ENCODE measurements at places on chromosomes 7 and 10. TPM values are rescaled to one million over a fixed set of nuclear protein-coding genes. Genes with fewer than 3 reads are reported as not detected.

CCDC172 gene
- total RNA-seq: not detected

PLAC9 gene
- total RNA-seq: not detected

ADARB2 gene
- 0.05 TPM for total RNA-seq

GNAT3 gene
- not detected for total RNA-seq

HTR5A gene
- not detected for total RNA-seq

PDCD4 gene
- total RNA-seq: 60.4 TPM

SEMA3E gene
- total RNA-seq: not detected

OR6V1 gene
- not detected for total RNA-seq

PLPP4 gene
- total RNA-seq: not detected

PLEKHS1 gene
- total RNA-seq: not detected

SKIDA1 gene
- 0.11 TPM for total RNA-seq

LRMDA gene
- not detected for total RNA-seq

VIPR2 gene
- total RNA-seq: 4.2 TPM

RSU1 gene
- total RNA-seq: 54.0 TPM

EVX1 gene
- total RNA-seq: not detected

ZFYVE27 gene
- 35.0 TPM for total RNA-seq

CPA2 gene
- total RNA-seq: 0.14 TPM

TSPAN12 gene
- total RNA-seq: not detected

UTF1 gene
- 0.28 TPM for total RNA-seq

KLF14 gene
- not detected for total RNA-seq

AKR1B1 gene
- total RNA-seq: 107 TPM

TMEM225B gene
- 1.3 TPM for total RNA-seq

PON1 gene
- total RNA-seq: not detected

ASIC3 gene
- total RNA-seq: 4.0 TPM

CCDC6 gene
- 61.5 TPM for total RNA-seq

FAS gene
- total RNA-seq: 20.7 TPM

SERPINE1 gene
- 0.23 TPM for total RNA-seq

SHTN1 gene
- total RNA-seq: not detected

MINDY4 gene
- total RNA-seq: 1.3 TPM

ST8SIA6 gene
- not detected for total RNA-seq

RPEL1 gene
- not detected for total RNA-seq

Measured in activated T-helper 2 cell treated with anti-CD3 and anti-CD28 coated beads, Interferon-gamma antibody, Interleukin-2, Interleukin-4, amounts not matched to agents 10 μg/mL and 5 μg/mL and 100 μg/mL, durations not matched to agents 14 hours and 24 hours and 36 hours (primary cell).